ENCODE measurements at places on chromosomes 4 and X.

DNA sequence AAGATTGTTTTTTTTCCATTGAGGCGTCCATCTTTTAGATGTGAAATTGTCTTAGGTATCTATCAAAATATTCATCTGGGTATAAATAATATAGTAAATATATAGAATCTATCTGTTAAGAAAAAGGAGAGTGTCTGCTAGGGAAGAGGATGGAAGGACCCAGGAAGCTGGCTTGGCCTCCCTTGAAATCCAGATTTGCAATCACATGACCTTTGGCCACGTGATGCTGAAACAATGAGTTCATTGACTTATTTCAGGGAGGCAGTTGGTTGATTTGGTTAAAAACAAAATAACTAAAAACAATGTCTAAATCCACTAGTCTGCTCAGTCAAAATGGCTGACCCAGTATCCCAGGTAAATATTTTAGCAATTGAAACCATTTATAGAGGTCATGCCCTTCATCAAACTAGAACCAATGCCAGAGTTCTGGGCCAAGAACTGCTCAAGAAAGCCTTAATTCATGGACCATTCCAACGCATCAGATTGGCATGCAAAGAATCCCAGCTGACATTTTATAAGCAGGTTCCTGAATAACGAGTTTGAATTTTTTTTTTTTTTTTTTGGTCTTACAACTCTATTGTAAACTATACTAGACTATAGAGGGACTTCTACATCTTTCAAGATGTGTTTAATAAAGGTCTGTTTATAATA is 172.7 kb downstream of the MID1 start:
- no peak for DNase-seq

GRCh38 chr4:61511716-61512488 is 311.8 kb downstream of the ADGRL3 start:
- no peak for DNase-seq

GRCh38 chr4:3524349-3524748 is 7.9 kb downstream of the LRPAP1 start:
- DNase-seq = no peak

GRCh38 chrX:101219864-101220346 is 319 bp downstream of the DRP2 start:
- no peak for DNase-seq

- DNase-seq = no peak
These were observed 229.8 kb upstream of the STS start for GRCh38 chrX:6917666-6918065.

DNA sequence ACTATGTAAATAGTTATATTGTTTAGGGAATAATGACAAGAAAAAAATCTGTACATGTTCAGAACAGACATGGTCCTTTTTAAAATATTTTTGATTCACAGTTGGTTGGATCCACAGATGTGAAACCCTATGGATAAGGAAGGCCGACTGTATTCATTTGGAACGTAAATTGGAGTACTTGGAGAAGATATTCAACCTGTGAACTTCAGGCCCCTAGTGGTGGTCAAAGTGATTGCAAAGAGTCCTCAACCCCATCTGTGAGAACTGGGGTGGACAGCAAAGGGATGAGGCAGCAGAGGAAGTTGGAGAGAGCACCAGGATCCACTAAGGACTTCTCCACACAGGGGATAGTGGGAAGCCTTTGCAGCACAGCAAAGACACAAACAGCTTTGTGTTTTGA is 6.2 kb upstream of the CXCL13 start:
- DNase-seq = no peak

DNA sequence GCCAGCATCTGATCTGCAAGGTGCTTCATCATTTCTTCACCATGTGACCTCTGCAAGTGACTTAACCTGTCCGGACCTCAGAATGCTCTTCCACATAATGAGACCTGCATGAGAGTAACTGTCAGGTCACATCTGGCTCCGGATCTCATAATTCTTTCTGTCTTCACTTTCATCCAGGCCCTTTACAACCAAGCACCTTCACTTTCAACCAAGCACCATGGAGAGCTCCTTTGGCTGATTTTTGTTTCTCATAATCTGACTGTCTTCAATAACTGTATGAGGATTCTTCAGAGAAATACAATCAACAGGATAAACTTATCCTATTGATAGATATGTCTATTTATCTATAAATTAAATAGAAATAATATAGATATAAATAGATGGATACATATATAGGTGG is 148.1 kb downstream of the VCX3A start:
- no peak for DNase-seq

GRCh38 chr4:89242864-89243732 is 64.5 kb downstream of the GPRIN3 start:
- no peak for DNase-seq

DNA sequence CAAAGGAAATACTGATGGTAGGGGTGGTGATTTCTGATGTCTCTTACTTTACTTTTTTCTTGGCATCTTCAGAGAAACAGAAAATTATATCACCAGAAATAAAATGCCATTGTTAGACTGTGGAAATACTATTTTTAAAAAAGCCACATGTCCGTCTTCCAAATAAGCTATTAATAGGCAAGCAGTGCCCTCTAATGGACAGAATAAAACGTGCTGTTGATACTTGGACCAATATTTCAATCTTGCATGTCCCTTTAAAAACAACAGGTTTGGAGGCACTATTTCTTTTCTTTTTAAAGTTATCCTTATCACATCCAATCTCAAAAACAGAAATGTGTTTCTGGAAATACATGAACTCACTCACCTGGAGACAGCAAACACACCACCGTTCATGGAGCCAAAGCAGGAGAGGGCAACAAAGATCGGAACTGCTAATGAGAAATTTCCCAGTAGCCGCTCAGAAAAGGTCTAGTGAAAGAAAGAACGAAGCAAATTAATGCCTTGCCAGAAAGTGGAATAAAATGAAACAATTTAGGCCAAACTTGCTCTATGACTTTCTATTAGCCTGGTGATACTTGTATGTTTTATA is 59.2 kb downstream of the SLC7A11 start:
- DNase-seq = no peak

DNA sequence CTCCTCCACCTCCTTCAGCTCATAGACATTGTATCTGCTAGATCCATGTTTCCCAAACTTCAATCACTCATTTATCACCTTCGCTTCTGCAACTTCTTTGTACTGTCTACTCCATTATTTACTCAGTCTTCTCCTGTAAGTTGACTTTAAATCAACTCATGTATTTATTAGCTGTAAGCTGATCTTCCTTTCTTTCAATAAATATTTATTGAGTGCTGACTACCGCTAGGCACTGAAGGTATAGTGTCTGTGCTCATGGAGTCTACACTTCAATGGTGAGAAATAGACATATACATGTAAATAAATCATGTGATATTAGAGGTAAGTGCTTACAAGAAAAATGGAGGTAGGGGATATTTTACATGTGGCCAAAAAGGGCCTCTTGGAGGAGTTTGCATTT is 74.6 kb downstream of the RASL11B start:
- DNase-seq = no peak

GRCh38 chr4:43394976-43395375 is 502.5 kb downstream of the GRXCR1 start:
- DNase-seq = no peak

DNA sequence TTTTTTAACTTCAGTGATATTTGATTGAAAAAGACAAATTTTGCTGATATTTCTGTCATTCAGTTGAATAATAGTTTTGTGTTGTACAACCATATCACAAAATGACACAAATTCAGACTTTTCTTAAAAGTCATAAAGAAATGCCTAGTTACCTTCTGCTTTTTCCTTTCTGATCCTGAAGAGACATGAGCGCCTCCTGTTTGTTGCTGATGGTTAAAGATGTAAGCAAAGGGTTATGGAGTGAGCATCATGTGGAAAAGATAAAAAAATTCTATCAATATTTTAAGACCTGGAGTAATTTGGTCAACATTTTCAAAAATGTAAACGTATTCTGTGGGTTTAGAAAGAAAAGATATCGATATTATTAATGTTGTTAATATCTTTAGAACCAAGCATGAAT is 669.9 kb upstream of the NR3C2 start:
- DNase-seq = no peak
